ENCODE measurements at places on chromosomes 4 and X.

DNA sequence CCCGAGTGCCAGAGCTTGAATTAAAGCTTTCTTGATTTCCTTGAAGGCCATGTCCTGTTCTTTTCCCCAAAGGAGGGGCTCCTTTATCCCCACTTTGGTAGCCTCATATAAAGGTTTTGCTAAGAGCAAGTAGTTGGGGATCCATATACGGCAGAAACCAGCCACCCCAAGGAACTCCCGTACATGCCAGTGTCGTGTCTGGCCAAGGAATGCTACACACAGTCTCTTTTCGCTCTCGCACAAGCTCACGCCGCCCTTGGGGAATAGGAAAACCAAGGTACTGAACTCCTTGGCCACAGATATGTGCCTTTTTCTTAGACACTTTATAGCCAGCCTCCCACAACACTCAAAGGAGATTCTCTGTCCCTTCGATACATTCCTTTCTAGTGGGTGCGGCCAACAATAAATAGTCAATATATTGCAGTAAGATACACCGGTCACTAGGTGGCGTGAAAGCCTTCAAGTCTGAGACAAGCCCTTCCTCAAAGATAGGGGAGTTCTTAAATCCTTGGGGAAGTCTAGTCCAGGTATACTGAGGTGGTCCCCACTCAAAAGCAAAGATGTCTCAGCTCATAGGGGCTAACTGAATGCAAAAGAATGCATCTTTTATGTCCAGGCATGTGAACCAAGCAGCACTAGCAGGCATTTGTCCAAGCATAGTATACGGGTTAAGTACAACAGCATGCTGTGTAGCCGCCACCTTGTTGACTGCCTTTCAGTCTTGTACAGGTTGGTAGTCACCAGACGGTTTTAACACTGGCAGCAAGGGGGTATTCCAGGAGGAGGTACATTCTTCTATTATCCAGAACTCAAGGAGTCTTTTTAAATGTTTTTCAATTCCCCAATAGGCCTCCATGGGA is 57.8 kb upstream of the XAGE1B start:
- no peak for DNase-seq

DNA sequence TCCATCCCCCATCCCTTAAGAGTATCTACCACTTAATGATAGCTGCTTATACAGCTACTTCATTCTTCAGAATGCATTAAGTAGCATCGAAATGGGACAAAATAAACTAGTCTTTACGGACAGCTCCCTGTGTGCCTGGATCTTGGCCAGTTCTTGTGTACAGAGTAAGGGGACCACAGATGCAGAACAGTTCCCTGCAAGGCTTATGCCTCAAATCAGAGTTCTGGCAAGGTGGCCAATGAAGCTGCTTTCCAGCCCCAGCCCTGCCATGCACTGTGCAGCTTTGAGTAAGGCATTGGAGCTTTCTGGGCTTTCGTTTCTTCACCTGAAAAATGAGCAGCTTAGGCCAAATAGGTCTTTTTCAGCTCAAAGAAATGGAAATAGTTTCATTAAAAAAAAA is 14.2 kb downstream of the CLNK start:
- no peak for DNase-seq

GRCh38 chrX:77160301-77160700 is 286.9 kb upstream of the FGF16 start:
- no peak for DNase-seq

- DNase-seq, result no peak
Observed at GRCh38 chr4:167308876-167309275, 74.6 kb upstream of the SPOCK3 start.

DNA sequence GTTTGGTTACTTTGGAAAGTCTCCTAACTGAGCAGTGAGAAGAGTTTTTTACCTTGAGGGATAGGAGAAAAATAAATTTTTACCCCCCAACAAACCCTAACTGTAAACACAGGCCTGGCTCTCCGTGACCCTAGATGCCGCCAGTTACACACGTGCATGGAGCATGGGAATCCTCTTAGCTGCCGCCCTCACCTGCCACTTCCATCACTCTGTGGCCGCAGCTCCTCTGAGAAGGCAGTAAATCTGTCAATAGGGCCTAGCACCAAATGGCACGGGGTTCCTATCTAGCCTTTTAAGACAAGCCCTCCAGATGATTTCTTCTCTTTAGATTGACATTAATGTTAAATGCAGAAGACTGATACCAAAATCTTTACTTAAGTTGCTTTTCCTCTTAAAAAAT is 330.3 kb upstream of the FAM241A start:
- no peak for DNase-seq

GRCh38 chr4:188976644-188977115 is 837.4 kb downstream of the TRIML1 start:
- no peak for DNase-seq

- DNase-seq, result peak; percentile 59
Observed at GRCh38 chr4:17166954-17167353, 268.5 kb upstream of the LDB2 start.

DNA sequence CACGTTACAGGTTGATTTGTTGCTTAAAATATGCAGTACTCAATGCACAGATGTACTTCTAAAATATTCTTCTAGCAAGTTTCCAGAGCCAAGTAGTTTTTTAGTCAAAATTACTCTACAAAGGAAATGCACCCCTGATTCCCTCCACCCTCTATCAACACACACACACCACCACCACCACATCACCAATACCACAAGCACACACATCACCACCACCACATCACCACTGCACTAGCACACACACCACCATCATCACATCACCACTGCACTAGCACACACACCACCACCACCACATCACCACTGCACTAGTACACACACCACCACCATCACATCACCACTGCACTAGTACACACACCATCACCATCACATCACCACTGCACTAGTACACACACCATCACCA is 105.2 kb upstream of the FRG1 start:
- no peak for DNase-seq

GRCh38 chrX:110741213-110741796 is 54.3 kb downstream of the CHRDL1 start:
- DNase-seq, result no peak

GRCh38 chrX:12947545-12948235 is 27.2 kb upstream of the TMSB4X start:
- no peak for DNase-seq

DNA sequence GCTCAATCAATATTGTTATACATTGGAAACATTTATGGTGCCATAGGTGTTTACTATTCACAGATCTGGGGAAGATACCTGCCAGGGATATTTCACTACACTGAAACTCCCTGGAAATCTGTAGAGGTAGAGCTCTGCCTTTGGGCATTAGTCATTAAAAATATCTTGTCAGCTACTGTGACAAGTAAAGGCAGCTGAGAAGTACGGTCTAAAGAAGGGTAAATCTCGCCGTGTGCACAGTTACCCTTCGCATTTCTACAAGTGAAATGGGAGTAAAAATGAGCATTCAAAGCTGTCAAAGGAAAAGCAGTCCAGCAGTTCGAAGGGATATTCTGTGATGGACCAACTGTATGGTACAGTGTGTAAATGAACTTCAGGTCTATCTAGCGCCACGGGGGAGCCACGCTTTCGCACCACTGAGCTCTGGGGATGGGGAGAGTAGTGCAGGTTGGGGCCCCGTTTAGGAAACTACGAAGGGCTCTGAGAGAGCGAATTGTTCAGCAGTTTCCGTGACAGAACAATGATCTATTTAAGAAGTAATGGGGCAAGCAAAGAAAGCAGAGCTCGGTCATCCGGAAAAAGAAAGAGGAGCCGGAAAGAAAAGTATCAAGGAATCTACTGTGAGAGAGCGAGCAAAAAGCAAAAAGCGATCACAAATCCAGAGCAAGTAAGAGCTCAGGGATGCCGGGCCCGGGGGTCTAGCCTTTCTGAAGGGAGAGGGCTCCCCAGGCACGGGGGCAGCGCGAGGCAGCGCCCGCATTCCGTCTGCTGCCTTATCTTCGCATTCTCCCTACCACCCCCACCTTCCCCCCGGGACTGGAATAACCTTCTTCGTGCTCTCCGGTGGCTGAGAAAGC is 646 bp downstream of the TIGD4 start:
- DNase-seq, result peak; percentile 29

GRCh38 chrX:20530406-20530921 is 263.8 kb upstream of the RPS6KA3 start:
- peak; percentile 52 for DNase-seq

DNA sequence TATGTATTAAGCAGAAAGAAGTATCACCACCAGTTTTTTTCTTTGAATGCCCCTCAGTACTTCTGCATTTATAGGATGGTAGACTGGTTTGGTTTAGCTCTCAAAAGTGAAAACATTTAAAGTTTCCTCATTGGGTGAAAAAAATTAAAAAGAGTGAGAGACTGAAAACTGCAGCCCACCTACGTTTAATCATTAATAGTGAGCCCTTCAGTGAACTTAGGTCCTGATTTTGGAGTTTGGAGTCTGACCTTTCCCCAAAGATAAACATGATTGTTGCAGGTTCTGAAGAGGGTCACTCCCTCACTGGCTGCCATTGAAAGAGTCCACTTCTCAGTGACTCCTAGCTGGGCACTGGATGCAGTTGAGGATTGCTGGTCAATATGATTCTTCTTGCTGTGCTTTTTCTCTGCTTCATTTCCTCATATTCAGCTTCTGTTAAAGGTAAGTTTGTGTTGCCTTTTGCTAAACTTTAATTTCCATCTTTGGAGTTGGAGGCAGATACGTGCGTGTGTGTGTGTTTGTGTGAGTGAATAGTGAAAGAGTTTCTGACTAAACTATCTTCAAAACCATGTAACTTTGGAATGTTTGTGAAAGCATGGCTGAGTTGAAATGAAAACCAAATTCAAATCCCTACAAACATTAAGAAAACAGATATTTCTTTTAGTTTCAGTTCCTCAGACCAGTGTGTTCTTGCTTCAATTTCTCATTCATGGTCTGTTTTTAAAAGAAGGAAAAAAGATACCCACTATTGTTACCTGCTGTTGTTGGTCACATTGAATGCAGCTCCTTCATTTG is at the start of gene MTTP:
Gene MTTP (plus strand): TSS at position 295 of the 795 bp plus-strand sequence. CDS start 86 bp downstream, at position 381.
- DNase-seq, result no peak
